Nephron progenitor cell (in vitro differentiated cells): ENCODE measurements at places on chromosomes 3 and 15.

GRCh38 chr3:25427942-25428788 lies at the start of gene RARB:
Gene RARB, plus strand, starts transcription at chr3:25428263. Its CDS starts 469 bp downstream, at chr3:25428732.
- DNase-seq, result peak; percentile 68

GRCh38 chr15:39406485-39406884 lies 174.4 kb upstream of the THBS1 start:
- no peak for DNase-seq

- no peak for DNase-seq
Observed at GRCh38 chr3:107641572-107642307, 119.0 kb downstream of the BBX start.

- DNase-seq, result no peak
Observed at GRCh38 chr3:13015286-13016082, 57.7 kb downstream of the IQSEC1 start.

DNA sequence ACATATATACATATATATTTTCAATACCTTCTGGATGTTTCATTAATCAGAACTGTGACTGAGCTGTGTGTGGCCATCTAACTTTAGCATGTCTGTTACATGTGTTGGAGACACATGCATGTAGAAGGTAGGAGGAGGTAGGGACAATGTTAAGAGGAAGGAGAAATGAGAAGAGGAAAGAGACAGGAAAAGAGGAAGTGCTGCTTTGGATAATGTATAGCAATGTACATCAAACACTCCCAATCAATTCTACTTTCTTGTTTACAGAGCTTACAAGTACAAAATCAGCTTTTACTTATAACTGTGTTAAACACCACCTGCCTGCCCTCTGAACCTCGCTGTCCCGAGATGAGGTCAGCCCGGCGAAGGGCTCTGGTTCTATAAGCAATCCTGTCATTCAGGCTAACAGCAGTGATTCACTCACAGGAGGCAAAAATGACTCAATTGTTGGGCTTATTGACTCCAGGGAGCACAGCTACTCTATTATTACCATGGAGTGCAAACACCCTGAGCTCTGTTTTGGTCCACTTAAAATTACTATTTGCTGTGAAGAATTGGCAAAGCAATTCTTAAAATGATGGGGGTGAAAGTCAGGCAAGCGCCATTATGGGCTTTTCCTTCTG lies 188.9 kb downstream of the MEIS2 start:
- no peak for DNase-seq

DNA sequence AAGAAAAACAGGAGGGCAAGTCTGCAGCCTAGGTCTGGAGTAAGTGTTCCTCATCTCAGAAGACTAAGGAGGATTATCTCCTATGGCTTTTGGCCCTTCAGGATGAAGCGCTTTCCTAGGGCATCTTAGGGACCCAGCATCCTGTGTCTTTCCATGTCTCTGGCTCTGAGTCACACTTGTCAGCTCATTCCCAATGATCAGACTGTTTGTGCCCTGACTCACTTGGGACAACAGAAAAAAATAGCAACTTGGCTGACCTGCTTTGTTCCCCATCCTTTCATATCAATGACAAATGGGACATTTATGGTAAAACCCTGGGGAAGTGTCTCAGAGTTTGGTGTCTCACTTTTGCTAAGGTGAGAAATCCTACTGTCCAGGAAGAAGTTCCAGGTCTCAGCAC lies 76.2 kb upstream of the OXTR start:
- no peak for DNase-seq

GRCh38 chr3:87375231-87375682 lies 98.9 kb upstream of the POU1F1 start:
- no peak for DNase-seq

DNA sequence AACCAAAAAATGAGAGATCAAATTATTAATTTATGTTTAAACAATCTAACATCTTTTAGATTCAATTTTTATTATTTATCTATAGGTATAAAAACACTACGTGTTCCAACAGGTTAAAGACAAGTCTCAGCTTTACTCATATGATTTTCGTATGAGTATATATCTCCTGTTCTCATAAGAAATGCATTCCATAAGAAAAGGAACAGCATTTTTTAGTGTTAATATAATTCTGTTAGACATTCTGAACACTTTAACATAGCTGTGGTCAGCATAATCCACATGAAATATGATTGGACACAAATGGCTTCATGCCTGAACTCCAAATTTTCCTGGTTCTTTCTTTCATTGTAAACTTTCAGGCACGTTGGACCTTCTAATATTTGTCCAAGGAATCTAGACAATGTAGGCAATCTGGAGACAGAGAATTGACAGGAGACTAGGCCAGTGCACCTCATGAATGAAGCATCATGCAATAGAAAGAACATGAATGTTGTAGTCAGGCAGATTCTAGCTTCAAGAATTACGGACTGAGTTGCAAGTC lies 1122.0 kb upstream of the ALCAM start:
- DNase-seq, result no peak

GRCh38 chr15:65902373-65902772 lies 33.1 kb downstream of the RAB11A start:
- DNase-seq, result no peak

GRCh38 chr15:71424765-71425164 lies 309.5 kb downstream of the THSD4 start:
- no peak for DNase-seq

DNA sequence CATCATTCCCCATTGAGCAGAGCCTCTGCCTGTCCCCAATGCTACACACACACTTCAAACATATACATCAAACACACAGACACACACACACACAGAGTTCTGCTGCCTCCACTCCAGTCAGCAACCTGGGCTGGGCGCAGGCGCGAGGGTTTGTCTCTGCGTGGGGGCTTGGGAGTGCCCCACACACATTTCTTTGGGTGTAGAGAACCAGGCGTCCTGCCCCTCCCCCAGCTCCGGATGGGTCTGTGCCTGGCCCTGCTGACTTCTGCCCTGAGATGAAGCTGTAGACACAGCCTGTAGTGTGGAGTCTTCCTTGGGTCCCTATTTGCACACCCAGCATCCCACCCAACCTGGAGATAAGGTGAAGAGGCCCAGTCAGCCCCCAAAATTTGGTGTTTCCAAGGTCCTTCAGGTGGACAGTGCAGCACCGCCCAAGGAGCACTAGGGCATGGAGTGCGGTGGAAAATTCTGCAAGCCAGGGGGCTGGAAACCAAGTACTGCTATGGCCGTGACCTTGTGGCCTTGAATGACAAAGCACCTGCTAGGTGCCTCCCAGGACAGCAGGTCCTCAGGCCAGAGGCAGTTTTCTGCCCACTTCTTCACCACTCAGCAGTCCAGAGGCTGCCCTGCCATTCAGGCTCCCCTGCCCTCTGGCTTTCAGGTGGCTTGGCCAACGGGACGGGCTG lies 26.8 kb downstream of the FBXW12 start:
- DNase-seq, result no peak

DNA sequence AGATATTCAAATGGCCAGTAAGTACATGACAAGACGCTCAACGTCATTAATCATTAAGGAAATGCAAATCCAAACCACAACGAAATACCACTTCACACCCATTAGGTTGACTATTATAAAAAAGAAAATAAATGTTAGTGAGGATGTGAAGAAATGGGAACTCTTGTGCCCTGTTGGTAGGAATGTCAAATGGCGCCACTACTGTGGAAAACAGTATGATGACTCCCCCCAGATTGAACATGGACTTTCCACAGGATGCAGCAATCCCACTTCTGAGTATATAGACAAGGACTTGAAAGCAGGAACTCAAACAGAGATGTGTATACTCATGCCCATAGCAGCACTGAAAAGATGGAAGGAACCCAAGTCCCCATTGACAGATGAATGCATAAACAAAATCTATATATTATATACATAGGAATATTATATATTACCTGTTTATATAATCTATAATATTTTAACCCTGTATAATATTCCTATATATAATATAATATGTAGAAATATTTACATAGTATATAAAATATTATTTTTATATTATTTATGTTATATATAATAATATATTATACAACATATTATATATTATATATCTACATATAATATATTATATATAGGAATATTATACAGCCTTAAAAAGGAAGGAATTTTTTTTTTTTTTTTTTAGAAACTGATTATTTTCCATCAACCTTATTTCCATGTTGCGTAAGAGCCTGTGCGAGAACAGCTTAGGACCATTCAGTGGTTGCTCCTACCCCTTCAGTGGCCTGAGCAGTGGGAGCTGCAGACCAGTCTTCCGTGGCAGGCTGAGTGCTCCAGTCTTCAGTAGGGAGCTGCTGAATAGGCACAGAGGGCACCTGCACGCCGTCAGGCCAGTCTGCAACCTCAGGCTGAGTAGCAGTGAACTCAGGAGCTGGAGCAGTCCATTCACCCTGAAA lies 17.6 kb upstream of the PIGZ start:
- DNase-seq, result no peak

GRCh38 chr3:53696401-53697172 lies 149.6 kb downstream of the CHDH start:
- no peak for DNase-seq

- no peak for DNase-seq
Observed at GRCh38 chr15:36362509-36362915, 216.9 kb upstream of the CDIN1 start.

DNA sequence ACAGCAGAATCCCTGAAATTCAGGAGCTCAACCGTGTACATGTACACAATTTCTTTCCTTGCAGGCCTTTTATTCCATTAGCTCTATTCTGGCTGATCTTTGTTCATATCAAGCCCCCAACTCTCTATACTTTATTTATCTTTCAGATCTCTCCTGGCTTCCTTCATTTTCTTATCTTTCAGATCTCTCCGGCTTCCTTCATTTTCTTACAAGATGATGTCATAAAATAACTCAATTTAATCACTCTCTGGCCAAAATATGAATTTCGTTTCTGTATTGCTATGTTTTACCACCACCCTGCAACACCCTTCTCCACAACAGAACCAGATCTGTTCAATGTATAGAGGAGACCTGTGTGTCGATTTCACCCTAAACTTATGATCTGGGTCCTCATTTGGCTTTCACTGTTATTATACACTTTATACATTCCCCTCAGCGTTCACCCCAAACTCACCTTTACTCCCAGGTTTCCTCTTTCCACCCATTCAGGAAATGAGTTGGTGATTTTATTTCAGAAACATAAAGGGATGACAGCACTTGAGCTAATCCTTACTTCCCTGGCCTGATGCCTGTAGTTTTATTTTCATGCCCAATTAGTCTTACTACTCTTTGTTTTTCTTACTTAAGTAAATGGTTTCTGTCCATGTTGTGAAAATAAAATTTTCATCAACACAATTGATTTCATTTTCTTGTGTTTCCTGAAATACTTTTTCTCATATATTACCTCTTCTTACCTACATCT lies 195.5 kb downstream of the BCHE start:
- DNase-seq, result no peak

DNA sequence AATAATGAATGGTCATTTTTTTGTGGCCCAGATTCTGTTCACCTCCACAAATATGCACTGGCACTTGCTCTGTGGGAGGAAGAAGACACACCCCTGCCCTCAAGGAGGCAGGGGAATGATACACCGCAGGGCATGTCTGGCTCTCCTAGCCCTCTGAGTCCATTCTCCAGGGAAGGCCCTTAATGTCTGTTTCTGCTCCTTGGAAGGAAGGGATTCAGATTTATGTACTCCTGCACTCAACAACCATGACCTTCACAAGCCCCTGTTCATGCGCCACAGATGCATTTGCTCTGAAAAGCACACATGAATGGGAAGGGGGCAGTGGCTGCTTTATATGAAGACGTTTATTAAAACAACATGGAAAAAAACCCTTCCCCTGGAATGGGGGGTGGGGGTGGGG lies 333.8 kb downstream of the EPHB1 start:
- DNase-seq, result no peak

- no peak for DNase-seq
Observed at GRCh38 chr3:72160351-72160750, 375.4 kb upstream of the PROK2 start.

- no peak for DNase-seq
Observed at GRCh38 chr3:177931346-177931745, 604.9 kb upstream of the KCNMB2 start.

DNA sequence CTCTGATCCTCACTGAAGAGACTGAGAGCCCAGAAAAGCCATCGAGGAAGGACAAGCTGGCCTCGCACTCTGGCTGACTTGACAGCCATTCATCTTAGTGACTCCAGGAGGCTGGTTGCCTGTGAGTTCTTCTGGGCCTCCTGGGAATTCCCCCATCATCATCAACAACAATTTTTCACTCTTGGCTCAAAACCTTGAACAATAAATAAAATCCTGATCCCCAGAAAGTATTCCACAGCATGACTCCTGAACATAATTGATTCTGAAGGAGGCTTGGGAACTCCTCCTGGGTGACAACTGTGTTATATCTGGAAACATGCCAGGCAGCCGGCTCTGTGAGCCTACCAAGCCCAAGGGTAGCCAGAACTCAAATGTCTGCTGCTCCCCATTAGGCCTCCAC lies 188.6 kb downstream of the SHQ1 start:
- no peak for DNase-seq

DNA sequence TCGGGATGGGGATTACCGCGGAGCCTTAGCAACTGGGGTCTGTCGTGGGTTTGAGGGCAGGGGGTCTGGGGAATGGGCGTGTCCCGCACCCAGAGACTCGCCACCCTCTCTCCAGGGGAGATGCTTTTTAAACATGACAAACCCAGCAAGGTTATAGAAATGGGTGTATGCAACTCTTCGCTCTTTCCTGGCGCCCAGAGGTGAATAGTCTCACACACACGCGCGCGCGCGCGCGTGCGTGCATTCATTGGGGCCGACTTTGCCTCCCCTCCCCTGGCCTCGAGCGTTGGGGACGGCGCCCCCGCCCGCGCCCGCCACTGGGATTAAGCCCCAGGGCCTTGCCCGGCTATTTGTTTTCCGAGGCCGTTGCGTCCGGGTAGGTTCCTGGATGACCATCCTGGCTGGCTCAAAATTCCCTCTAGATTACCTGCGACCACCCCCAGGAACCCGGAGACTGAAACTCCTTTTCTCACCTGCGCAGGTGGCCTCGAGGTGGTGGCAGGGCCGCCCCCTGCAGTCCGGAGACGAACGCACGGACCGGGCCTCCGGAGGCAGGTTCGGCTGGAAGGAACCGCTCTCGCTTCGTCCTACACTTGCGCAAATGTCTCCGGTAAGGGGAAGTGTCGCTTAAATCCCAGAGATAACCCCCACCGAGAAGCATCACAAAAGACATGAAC lies 777 bp downstream of the GPR160 start:
- DNase-seq, result peak; percentile 42

GRCh38 chr3:126152458-126152857 lies 27.9 kb downstream of the ALDH1L1 start:
- no peak for DNase-seq

GRCh38 chr3:66195347-66195783 lies 25.4 kb upstream of the SLC25A26 start:
- DNase-seq, result peak; percentile 53

- no peak for DNase-seq
Observed at GRCh38 chr3:10944866-10945265, 47.7 kb upstream of the SLC6A1 start.

GRCh38 chr3:185129083-185129482 lies 23.8 kb downstream of the C3orf70 start:
- no peak for DNase-seq

DNA sequence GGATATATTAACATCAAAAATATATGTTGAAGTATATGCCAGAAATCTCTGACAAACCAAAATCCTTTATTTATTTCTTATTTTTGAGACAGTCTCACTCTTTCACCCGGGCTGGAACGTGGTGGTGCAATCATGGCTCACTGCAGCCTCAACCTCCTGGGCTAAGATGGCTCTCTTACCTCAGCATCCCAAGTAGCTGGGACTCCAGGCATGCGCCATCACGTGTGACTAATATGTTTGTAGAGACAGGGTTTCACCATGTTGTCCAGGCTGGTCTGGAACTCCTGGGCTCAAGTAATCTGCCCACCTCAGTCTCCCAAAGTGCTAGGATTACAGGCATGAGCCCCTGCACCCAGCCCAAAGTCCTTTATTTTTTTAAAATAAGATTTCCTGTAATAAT lies 11.9 kb downstream of the FAIM start:
- DNase-seq, result no peak
